ENCODE measurements at places on chromosomes 11 and 22.
A peak's percentile ranks its signal among the peaks of the same experiment; 100 is the strongest.

- DNase-seq, result peak; percentile 47
Measured at GRCh38 chr22:32661296-32661695, 140.2 kb upstream of the TIMP3 start.

DNA sequence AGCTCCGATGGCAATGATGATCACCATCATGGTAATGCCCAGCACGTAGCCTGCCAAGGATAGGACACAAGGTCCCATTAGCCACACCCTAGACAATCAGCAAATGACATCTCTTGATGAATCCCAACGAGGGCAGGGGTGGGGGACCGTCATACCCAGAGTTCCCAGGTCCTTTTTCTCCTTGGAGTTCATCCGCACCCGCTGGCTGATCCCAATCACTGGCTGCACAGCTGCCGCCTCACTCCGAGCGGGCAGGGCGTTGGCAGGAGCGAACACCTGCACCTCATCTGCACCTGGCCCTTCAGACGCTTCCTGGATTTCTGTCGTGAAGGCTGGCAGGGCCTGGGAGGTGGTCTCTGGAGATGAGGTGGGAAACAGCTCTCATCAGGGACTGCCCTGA is 2.9 kb downstream of the PIK3IP1 start:
- no peak for DNase-seq

GRCh38 chr11:12160680-12161079 is 50.3 kb downstream of the MICAL2 start:
- DNase-seq, result no peak

DNA sequence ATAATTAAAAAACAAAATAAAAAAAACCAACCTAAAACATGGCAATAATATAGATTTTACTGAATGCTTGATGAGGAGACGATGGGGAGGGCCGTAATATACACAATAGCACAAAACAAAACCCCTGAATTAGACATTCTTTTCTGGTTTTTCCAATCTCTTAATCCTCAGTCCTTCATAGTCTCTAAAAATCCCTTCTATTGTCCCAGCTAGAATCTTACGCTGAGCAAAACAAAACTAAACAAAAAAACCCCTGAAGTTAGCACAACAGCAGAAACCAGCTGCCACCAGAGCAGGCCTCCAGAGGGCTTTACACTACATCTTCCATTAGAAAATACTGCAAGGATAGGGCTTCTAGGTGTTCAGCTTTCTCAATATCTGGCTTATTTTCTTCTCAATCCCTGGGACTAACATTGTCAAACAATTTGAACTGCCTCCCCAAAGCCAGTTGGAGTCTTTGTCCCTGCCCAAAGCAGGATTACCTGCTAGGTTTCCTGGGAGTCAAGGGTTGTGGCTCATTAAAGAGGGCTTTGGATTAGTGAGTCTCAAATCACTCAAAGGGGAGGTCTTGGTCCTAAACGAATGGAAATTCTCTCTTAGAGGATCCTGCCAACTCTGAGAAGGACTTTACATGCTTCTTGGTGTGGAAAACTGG is 2.1 kb upstream of the RNF26 start:
- no peak for DNase-seq

- DNase-seq, result no peak
Measured at GRCh38 chr11:123549926-123550917, 104.2 kb downstream of the SCN3B start.

DNA sequence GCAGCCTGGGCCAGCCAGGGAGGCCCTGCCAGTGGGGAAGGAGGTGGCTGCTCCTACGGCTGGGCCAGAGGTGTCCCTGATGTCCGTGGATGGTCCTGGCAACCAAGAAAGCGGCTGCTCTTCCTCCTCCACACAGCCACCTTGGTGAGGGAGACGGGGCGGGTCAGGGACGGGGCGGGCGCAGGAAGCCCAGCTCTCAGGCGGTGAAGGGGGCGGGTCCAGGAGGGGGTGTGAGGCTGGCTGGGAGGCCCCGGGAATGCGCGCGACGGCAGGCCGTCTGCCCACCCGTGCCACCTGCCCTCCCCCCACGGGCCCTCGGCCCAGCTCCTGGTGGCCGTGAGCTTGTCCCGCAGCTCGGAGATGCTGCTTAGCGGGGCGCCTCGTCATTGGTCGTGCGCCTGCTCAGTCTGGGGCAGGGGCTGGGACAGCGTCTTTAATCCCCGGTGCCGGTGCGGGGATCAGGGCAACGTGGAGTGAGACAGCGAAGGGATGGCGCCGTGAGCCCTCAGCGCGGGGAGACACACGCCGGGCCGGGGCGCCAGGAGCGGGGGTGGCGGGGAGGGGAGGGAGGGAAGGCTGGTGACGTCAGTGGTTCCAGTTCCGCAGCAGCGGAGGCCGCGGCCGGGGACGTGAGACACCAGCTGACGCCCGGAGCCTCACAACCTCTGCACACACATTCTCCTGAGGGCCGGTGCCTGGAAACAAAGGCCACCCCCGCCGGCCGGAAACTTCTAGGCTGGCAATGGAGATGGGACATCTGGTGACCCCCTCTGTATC is 6.7 kb upstream of the BRSK2 start:
- DNase-seq, result peak; percentile 87

- no peak for DNase-seq
Measured at GRCh38 chr11:31844351-31844750, 33.2 kb upstream of the PAX6 start.

DNA sequence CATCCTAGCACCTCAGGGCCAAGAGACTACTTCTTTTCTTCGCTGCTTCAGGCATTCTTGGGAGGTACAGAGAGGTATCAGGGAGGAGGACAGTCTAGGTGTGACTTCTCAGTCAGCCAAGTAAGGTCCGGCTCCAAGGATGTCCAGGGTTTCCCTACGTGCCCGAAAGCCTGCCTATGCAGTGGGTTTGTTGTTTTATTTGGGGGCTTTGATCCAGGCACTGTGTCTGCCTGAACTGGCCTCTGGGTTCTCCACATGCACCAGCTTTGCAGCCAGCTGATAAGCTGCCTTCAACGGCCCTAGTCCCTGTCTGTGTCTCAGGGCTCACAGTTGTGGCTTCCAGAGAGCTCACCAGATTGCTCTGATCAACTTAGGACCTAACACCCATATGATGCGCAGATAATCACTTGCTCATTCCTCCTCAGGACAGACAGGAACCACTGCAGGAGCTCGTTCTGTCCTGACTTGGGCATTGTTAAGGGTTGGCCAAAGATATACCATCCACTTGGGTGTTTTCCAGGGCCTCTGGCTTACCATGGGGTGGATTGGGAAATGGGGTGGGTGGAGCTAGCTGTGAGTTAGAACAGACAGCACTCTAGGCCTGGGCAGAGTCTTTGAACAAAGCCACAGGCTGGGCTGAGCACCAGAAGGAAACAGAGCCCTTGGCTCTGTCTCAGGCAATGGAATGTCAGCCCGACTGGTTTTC is 45.5 kb upstream of the CRYBB3 start:
- peak; percentile 68 for DNase-seq

GRCh38 chr11:74097686-74098237 is 73.0 kb downstream of the C2CD3 start:
- DNase-seq, result no peak

GRCh38 chr22:20135265-20135664 is 3.7 kb downstream of the ZDHHC8 start:
- DNase-seq, result no peak

- peak; percentile 41 for DNase-seq
Measured at GRCh38 chr11:79236541-79236971, 204.3 kb downstream of the TENM4 start.

DNA sequence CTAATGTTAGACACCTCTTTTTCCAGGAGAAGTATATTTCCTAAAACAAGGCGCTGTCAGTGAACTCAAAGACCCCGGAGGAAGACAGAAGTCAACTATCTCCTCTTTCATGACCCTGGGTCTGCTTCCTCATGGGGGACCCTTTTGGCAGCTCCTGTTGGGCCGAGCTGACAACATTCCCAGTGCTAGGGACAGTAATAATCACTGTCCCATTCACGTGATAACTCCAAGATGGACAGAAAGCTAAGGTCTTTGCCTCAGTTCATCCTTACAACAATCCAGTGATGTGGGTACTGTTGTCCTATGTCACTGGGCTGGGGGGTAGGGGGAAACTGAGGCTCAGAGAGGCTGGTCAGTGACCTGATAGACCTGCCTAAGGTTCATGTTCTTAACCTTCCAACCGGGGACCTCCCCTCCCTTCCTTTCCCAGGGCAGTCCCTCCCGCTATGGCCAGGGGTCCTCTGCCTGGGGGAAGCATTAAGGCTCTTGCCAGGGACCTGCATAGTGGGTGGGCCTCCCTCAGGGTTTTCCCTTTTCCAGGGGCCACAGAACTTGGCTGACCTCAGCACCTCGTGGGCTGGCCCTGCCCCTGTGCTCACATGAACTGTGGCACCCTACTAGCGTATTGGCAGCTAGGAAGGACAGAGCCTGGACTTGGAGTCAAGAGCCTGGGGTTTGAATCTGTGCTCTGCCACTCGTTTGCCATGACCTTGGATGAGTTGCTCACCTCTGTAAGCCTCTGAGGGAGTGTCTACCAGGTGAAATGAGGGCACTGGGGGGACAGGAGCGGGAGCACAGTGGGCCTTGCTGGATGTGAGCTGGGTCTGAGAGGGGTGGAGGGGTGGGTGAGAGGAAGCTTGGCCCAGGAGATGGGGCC is 53.6 kb downstream of the LRRC32 start:
- no peak for DNase-seq

DNA sequence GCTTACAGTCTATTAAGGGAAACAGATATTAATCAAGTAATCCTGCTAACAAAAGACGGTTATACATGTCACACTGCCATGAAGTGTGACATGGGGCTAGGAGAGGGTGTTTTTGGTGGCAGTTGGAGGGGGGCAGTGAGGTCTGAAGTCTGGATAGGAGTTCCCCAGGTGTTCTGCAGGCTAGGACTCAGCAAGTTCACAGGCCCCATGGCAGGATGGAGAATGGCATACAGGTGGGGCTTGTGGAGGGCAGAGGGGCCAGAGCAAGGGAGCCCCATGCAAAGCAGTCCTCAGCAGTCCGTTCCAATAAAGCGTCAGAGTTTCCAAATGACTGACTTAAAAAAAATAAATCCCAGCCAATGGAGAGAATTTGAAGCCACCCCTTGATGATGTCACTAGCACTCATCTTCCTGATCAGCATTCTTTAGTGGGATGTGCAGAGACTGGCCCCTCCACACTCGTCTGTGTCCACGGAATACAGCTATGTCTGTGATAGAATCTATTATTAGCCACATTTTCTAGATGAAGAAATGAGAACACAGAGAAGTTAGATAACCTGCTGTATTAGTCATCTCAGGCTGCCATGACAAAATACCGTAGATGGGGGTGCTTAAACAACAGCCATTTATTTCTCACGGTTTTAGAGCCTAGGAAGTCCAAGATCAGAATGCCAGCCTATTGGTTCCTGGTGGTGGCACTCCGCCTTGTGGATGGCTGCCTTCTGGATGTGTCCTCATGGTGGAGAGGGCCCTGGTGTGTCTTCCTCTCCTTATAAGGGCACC is 32.6 kb downstream of the PRDM11 start:
- no peak for DNase-seq
